ENCODE measurements at places on chromosomes 5 and 9.

DNA sequence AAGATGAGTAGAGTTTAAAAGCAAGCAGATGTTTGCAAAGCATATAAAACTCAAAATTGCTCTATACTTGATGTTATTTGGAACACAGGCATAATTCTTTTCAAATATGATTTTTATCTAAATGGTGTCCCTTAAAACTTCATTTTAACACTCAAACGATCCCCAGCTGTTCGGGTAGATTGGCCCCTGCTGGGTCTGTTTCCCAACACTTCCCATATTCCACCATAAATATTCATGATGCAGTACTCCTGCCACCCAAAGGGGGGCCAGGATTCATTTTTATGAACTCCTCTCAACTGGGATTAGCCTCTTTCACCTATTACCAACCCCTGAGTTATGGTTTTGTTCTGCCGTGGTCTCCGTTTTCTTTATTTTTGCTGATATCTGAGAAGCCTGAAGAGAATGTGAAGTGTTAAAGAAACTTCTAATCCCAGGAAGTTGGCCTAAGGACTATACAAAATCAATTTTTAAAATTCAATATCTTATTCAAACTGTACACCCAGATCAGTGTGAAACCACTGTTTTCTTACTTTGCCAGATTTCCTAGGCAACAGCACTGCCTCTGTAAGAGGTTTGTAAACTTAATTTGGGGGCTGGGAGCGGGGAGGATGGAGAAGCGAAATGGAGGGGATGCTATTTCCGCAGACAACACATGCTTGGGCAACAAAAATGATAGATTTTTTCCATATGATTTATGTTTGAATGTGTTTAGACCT, 384.1 kb downstream of the DMRT2 start:
- no peak for DNase-seq

- no peak for DNase-seq
Observed at GRCh38 chr5:60248901-60249300, 355.4 kb upstream of the PDE4D start.

DNA sequence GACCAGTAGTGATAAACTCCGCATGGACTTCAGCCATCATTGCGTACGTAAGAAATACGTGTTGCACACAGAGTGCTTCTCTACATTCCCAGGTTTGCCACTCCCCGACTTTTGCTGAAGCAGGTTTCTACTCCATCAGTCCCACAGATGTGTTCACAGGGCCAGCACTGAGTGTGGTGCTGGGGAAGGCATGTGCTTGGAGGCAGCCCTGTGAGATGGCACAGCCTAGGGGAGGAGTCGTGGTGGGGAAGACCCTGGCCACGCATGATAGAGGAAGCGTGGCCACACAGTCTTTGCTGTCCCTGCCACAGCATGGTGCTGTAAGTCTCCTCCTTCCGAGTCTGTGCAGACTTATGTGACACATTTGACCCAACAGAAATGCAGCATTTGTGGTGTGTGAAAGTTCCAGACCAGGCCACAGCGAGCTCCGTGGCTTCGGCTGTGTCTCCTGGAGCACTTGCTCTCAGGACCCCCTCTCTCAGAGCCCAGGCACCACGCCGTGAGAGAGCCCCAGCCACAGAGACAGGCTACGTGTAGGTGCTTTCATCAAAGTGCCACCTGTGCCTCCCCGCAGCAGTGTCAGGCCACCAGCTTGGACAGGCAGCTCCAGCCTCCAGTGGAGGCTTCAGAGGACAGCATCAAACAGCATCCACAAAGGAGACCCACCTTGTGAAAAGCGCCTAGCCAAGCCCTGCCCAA, 197.8 kb downstream of the AUH start:
- no peak for DNase-seq

- DNase-seq, result no peak
Observed at GRCh38 chr5:61052882-61053281, 107.9 kb downstream of the NDUFAF2 start.

DNA sequence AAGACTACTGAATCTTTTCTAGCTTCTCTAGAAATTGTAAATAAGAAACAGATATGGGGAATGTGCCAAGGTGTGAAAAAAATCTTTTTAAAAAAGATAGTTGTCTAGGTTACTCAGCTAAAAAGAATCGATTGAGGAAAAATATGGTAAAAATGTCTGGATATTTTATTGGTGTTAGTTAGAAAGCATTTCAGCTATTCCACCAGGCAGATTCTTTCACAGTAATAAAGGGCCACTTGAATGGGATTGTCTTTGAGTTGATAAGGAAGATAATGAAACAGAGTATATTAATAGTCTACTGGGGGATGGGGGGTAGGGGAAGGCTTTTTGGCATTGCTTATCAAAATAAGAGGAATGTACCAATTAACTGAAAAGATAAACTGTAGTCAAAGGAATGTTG, 51.9 kb downstream of the SLIT3 start:
- DNase-seq, result no peak

- DNase-seq, result no peak
Observed at GRCh38 chr5:151015974-151016587, 4.3 kb upstream of the GPX3 start.

- DNase-seq, result peak; percentile 26
Observed at GRCh38 chr9:131667576-131667975, 72.3 kb downstream of the RAPGEF1 start.

DNA sequence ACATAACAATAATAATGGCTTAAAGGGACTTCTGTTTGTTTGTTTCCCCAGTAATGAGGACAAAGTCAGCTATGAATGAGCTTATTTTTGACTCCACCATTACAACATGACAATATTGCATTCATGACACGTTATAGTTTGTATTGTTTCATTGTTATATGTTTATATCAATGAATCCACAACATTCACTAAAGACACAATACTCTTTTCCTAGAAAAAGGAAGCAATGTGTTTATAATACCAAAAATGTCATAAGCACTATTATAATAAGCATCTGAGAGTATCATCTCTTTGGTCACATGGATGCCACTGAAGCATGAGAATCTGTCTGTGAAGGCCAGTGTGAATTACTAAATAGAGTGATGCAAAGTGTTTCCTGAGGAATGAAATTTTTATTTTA, 1026.9 kb upstream of the C9orf72 start:
- DNase-seq, result no peak

- no peak for DNase-seq
Observed at GRCh38 chr5:177388521-177389052, 4.4 kb downstream of the SLC34A1 start.

DNA sequence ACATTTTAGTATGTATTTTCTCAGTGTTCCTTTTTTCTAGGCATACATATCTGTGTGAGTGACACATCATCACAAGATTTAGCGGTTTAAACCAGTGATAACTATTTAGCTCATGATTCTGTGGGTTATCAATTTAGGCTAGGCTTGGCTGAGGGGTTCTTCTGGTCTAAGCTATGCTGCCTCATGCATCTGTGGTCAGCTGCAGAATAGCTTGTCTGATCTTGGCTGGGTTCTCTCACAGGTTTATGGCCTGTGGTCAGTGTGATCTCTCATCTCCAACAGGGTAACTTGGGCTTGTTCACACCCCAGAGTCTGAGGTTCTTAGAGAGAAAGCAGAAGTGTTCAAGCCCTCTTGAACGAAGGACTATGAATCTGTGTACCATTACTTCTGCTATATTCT, 363.3 kb downstream of the KDM4C start:
- DNase-seq, result no peak

DNA sequence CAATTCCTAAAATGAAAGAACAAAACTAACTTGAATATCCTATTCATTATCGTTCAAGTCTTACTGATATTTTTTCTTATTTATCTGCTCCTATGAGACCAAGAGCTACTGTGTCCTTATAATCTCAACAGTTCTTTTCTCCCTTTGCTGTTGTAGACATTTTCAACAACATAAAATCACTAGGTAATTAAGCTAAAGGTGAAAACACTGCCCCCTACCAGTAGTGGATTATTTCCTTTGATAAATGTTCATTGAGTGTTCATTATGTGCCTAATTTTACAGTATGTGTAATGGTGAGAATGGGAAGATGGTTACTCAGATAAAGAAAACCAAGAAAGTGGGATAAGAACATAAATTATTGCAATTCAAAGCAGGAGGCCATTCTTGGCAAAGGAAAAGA, 41.4 kb upstream of the PAPPA start:
- no peak for DNase-seq

DNA sequence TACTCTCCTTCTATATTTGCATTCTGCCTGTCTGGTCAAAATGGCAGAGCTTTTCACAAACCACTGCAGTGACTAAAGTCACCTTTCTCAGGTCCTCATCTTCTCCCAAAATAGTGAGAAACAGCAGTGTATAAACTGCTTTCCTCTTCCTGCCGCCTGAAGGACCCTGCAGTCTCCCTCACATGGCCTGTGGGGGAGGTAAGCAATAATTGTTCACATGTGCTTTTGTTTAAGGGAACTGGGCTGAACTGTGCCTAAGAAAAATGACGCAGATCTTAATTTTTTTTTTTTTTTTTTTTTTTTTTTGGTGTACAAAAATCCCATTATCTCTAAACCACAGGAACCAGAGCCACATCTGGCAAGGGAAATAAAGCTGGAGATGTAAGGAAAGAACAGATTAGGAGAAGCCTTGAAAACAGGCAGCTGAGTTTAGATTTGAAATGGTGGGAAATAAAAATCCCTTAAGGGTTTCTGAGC, 131.7 kb upstream of the VLDLR start:
- DNase-seq, result no peak

DNA sequence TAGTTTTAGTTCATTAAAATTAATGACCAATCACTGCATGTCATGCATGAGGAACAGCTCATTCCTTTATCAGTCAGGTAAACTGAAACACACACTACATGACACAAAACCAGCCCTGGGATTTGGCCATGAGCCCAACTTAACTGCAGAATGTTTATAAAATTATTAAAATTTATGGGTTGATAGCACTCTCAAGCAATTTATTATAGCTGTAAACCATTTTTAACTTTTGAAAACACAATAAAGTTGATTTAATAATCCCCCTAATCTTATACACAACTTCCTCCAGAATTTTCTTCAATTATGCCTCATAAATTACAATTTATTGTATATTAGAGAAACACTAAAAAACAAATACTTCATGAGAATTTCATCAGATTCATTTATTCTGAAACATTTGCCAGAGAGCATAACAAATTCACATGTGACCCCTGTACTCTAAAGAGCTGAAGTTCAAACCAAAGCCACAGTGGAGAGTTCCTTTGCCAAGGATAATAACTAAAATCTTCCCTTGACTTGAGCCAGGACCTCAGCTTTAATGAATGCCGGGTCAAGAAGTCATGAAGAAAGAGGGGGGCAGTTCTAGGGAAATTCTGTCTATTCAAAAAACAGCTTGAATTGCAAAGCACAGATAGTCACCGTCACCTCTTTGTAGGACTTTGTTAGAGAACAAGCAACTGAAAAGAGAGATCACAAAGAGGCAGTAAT, 763.7 kb upstream of the GRAMD2B start:
- DNase-seq, result no peak

- DNase-seq, result no peak
Observed at GRCh38 chr9:79501546-79501945, 70.2 kb upstream of the TLE4 start.

- no peak for DNase-seq
Observed at GRCh38 chr5:33240558-33240957, 200.2 kb upstream of the TARS1 start.

GRCh38 chr9:130905125-130905901, 8.7 kb upstream of the QRFP start:
- DNase-seq, result no peak

GRCh38 chr9:129544761-129545160, 76.1 kb downstream of the C9orf50 start:
- no peak for DNase-seq

DNA sequence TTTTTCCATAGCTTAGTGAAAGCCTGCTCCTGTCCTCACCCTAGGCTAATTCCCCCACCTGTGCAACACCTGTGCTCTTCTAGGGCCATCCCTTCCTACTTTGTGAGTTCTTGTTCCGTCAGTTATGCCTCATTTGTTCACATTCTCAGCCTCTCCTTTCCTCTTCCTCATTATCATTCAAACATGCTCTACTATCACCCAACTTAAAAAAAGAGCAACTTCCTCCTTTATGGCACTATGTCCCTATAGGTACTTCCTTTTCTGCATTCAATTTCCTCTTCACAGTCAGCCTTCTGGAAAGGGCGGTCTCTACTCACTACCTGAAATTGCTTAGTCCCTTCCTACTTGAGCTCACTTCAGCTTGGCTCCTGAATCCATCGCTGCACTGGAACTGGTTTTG, 111.8 kb upstream of the LHFPL2 start:
- no peak for DNase-seq

- no peak for DNase-seq
Observed at GRCh38 chr9:37949576-37949975, 45.6 kb upstream of the SLC25A51 start.

DNA sequence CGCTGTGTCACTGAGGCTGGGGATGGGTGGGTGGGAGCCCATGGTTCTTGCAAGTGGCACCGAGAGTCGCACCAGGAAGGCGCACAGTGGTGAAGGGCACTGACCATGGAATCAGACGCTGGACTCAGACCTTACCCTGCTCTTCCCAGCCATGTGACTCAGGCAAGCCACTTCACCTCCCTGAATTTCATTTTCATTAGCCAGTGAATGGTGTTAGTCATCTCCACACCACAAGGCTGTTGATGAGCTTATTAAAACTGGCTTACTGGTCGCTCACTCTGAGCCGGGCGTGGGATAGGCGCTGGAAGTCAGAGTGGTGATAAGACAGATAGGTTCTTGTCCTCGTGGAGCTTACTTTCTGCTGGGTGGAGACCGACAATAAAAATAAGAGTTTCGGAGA, 25.1 kb downstream of the FGF18 start:
- no peak for DNase-seq

DNA sequence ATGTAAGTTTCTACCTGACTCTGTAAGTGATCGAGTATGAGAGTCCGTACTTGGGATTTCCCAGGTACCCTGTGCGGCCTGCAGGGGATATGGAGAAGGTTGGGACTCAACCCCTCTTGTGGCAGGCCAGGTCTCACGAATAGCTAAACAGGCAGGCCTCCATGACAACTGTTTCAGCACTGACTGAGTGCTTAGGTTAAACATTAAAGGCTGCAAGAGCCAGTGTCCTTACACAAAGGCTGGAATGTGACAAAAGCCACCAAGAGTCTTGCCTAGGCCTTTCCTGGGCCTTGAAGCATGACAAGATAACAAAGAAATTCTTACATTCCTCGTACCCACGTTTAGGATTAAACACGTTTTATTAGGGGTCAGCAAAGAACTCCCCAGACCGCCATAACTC, 58.6 kb downstream of the THBS4 start:
- DNase-seq, result no peak

DNA sequence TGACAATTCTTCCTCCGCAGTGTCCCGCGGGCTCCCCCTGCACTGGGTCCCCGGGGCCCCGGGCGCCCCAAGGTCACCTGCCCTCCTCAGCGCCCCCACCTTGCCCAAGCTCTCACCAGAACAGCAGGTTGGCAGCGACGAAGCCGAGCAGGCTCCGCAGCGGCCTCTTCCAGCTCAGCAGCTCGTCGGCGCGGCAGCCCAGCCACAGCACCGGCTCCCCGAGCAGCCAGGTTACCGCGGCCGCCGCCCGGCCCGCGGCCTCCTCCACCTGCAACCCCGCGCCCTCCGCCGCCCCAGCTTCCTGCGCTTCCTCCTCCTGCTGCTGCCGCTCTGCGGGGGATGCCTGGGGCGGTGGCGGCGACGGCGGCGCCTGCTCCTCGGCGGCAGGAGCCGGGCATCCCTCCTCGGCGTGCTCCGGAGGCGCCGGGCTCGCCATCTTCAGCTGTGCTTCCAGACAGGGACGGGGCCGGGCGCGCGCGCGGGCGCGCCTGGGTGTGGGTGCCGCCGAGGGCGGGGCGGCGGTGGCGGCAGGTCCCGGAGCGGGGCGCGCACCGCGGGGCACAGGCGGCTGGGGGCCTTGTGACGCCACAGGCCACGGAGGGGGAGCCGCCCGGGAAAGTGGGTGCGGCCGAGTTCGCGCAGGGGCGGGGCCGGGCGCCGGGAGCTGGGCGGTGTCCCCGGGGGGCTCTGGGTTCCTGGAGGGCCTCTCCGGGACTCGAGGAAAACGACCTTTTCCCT, at the start of gene RETREG1:
RETREG1 (minus strand) TSS at position 462 of the 738 bp plus-strand sequence; CDS start at position 436, 26 bp downstream.
- peak; percentile 74 for DNase-seq
